ENCODE measurements at places on chromosomes 6 and 20. TPM values are rescaled to one million over a fixed set of nuclear protein-coding genes. Genes with fewer than 3 reads are reported as not detected.

JAG1 gene
- total RNA-seq = 2.4 TPM

CST3 gene
- total RNA-seq = 104 TPM

RHAG gene
- total RNA-seq = not detected

TNXB gene
- 255 TPM for total RNA-seq

ATF6B gene
- 36.9 TPM for total RNA-seq

ZSCAN23 gene
- 11.0 TPM for total RNA-seq

IL17A gene
- not detected for total RNA-seq

UST gene
- 0.87 TPM for total RNA-seq

FHL5 gene
- total RNA-seq = not detected

RBM38 gene
- total RNA-seq = 6.4 TPM

ISM1 gene
- not detected for total RNA-seq

PLEKHG1 gene
- total RNA-seq = 3.1 TPM

RAD21L1 gene
- total RNA-seq = under 0.01 TPM

Data from placental epithelial cell (primary cell).